Mononuclear cell (primary cell): ENCODE measurements at places on chromosomes 5 and 9. TPM values are rescaled to one million over a fixed set of nuclear protein-coding genes. Genes with fewer than 3 reads are reported as not detected.

Gene ADAMTS12
- under 0.01 TPM for total RNA-seq

Gene MYOT
- total RNA-seq: not detected

Gene PCDHB12
- not detected for total RNA-seq

Gene ANKHD1
- 227 TPM for total RNA-seq

Gene ANKRD31
- total RNA-seq: 0.63 TPM

Gene PCDHB4
- not detected for total RNA-seq

Gene CBY3
- 0.52 TPM for total RNA-seq

Gene TPM2
- 7.3 TPM for total RNA-seq

Gene PFN3
- not detected for total RNA-seq

Gene EGFL7
- total RNA-seq: 2.1 TPM

Gene FOXE1
- total RNA-seq: not detected

Gene FCN2
- total RNA-seq: not detected

Gene IRGM
- 2.5 TPM for total RNA-seq

Gene MEIKIN
- total RNA-seq: 1.0 TPM

Gene PCDHB13
- total RNA-seq: not detected

Gene PCDHA10
- total RNA-seq: not detected

Gene ARL10
- 2.3 TPM for total RNA-seq

Gene AQP7
- 0.21 TPM for total RNA-seq

Gene TAF11L5
- total RNA-seq: not detected

Gene THBS4
- total RNA-seq: 0.10 TPM

Gene NXNL2
- total RNA-seq: not detected

Gene CARTPT
- total RNA-seq: not detected

Gene LPAR1
- total RNA-seq: 1.7 TPM

Gene BAAT
- 0.10 TPM for total RNA-seq

Gene LHX6
- under 0.01 TPM for total RNA-seq

Gene SLC36A3
- total RNA-seq: not detected
